ENCODE measurements at places on chromosomes 16 and 17.

- DNase-seq = peak; percentile 72
These were observed 17.7 kb downstream of the PSMD11 start for GRCh38 chr17:32461853-32462617.

DNA sequence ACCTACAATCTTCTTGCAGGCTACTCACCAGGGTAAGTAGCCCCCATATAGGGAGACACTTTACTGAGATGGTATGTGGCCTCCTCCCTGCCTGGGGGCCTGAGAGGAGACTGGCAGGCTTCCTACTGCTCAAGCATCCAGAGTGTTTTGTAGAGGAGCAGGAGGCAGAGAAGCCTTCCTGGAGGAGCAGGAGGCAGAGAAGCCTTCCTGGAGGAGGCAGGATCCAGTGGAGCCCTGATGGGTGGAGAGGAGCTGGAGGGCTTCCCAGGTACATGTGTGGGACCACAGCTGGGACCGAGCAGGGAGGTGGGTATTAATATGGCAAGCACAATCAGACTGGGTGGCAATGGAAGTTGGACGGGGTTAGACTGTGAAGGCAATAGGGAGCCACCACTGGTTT, 2.1 kb upstream of the ADGRG5 start:
- no peak for DNase-seq

DNA sequence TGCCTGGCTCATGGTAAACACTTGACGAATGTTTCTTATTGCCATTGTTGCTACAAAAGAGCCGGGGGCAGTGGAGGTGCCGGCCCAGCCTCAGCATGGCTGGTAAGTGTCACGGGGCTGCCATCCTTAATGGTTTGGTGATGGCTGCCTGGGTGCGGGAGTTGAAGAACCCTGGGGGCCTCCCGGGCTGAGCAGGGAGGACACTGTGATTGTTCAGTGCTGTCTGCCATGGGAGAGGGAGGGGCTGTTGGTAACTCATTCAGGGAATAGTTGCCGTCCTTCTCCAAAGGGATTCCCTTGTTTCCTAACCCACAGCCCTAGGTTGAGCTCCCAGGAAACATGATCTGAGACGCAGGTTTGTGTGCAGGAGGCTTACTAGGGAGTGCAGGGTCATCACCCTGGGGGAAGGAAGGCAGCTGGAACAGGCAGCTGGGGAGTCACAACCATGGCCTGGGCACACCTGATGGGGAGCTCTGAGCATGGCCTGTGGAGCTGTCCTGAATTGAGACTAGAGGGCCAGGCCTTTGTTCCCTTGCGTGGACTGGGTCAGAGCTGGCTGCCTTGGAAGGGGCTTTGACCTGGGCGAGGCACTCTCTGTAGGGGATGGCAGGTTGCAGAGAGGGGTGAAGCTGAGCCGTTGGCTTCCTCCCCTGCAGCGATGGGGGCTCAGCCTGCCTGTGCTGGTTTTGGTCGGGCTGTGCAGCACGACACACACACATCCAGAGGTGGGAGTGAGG, 85.7 kb downstream of the PLCG2 start:
- DNase-seq = no peak

- DNase-seq = no peak
These were observed at the start of gene CCL15 for GRCh38 chr17:36001110-36001771. CCL15 (minus strand) TSS chr17:36001553; CDS start chr17:36001492, 61 bp downstream.

DNA sequence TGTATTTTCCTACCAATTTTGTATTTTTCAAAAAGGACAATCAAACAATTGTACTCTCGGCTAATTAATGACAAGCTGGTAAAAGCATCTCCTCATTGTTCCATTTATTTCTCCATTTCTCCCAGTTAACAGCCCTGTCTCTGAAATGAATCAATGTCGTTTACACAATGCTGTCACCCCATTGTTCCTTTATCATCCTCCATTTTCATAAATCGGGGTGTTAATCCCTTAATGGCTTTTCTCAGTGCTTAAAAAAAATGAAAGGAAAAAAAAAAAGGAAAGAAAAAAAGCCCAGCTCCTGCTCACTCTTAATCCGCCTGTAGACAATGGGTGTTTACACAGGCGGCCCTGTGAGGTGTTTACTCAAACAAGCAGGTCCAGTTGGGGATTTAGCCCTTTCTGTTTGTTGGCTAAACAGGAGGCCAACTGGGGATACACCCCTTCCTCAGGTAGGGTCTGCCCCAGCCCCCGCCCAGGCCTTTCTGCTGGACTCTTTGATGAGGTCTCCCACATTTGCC, 86.8 kb upstream of the SALL1 start:
- DNase-seq = no peak

DNA sequence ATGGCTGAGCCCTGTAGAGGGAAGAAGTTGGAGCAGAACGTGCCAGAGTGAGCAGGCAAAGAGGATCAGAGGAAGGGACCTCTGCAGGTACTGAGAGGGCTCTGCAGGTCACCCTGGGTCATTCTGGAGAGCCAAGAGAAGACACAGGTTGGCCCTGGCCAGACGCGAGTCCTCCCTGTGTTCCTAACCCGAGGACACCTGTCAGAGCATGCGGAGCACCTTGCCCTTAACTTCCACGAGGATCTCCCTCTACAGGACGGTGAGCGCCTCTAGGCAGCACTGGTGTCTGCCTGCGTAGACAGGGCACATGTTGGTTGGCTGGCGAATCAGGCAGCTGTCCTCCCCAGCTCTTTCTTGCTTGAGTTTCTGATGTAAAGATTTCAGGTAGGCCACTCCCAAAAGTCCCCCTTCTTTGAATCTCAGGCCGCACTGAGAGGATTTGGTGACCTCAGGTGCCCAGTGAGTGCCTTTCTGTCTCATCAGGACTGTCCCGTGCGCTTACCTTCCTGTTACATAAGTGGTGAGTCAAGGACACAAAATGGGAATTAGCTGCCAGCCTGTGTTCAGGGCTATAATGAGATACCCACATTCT, 45.3 kb downstream of the MPRIP start:
- no peak for DNase-seq

GRCh38 chr17:82490512-82491195, 28.9 kb upstream of the FOXK2 start:
- DNase-seq = no peak

- no peak for DNase-seq
These were observed 101.2 kb upstream of the DHX40 start for GRCh38 chr17:59464246-59464645.

GRCh38 chr17:67818110-67819002, 6.9 kb upstream of the BPTF start:
- no peak for DNase-seq

DNA sequence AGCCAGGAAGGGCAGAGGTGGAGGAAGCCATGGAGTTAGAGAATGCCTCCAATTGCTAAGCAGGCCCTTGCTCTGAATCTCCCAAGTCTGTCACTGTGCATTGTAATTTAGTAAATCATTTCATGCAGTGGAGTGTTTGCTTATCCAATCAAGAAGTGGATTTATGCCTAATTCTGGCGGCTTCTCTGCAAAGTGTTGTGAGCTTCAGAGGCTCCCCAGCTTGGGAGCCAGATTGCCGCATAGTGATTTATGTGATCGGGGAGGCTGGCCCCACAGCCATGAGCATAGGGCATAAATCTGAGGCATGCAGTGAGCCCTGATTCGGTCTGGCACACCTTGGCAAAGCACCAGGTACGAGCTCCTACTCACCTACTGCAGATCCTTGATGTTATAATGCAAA, 520.8 kb downstream of the HS3ST4 start:
- DNase-seq = no peak

DNA sequence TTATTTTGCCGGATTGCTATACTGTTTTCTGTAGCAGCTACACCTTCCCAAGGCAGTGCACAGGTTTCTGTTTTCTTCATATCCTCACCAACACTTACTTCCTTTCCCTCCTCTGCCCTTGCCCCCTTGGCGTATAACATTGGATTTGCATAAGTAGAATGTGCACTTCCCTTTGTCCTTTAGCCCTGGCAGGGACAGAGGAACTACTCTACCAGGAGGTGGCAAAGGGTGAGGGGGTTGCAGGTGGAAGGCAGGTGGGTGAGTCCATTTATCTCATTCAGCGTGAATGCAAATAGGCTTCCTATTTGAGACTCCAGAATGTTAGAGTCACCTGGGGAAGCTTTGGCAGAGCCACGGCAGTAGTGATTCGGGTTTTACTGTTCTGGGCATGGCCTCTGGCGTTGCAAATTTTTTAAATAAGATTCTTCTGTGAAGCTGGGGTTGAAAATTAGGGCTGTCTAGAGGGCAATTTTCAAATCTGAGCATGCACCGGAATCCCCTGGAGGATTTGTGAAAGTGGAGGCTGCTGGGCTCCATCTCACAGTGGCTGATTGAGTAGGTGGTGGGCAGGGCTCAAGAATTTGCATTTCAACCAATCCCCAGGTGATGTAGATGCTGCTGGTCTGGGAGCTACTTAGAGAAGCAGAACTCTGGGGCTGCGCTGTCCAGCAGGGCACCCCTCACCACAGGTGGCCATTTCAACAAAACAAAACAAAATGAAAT, 84.7 kb downstream of the PLCG2 start:
- DNase-seq = no peak

DNA sequence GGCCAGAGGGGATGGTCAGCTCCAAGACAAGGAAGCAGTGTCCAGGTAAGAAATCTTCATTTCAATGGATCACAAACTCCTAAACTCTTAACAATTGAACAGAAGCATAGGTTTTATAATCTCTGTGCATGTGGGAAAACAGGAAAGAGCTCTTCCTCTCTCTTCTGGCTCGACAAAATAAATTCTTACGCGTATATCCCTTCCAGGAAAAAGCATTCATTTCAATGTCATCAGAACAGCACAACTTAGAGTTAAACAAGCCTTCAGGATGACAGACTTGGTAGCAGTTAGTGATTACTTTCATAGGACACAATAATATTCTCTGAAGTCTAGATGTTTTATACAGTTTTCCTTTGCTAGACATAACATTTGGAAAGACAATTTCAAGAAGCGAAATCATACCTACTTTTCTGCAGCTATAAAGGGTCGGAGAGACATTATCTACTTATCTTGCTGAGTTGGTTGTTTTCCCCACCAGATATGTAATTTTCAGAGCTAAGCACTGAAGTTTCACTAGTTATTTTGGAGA, 19.3 kb upstream of the SLC35G3 start:
- no peak for DNase-seq

DNA sequence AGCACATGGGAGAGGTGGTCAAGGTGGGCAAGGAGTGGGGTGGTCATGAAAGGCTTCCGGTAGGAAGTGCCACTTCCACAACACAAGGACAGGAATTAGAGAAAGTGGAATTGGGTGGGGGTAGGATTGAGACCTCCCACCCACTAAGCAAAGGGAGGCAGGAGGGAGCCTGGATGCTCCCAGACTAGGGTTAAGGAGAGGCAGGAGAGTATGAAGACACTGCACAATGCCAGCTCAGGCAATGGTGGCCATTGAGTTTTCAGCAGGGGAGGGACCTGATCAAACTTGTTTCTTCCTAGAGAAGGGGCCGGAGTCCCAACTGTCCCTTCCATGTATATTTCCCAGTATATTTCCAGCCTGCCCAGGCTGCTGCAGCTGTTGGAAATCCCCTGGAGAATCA, 3.1 kb upstream of the RAB11FIP4 start:
- no peak for DNase-seq

- no peak for DNase-seq
These were observed 114.8 kb upstream of the XYLT1 start for GRCh38 chr16:17585449-17586074.

DNA sequence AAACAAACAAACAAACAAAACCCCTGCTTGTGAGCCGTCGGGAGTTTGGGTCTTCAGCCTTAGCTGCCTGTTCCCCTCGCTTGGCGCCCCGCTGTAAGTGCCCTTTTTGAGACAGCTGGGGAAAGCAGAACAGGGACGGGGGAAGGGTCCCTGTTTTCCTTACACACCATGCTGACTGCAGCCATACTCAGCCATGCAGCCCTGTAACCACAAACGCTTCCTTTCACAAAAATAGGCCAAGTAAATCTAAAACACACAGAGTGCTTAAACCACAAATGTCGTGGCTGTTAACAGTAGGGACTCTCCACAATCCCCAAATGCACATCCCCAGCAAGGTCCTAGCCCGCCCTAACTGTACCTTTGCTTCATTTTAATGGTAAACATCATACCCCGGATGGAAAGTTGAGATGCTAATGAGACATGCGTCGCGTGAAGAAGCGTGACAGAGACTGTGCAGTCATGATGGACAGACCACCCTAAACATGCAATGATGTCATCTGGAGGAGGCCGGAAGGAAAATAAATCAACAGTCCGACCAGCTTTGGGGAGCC, 129.9 kb downstream of the MGAT5B start:
- DNase-seq = no peak

DNA sequence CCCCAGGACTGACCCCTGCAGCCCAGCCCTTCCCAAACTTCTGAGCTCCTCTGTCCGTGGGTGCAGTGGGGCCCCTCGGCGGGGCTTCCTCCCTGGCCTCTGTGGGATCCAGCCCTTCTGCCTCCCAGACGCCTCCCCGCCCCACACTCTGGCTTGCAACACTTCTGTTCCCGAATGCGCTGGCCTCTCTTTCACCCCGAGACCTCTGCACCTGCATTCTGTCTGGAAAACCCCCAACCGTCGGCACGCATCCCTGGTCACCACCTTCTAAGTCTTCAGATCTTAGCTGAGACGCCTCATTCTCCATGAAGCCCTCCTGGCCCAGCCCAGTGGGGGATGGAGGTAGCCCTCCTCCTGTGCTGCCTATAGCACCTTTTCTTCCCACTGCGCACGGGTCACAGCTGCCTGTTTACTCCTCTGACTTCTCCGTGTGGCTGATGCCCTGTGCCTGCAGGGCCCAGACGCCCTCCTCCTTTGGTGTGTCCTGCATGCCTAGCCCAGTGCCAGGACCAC, 26.4 kb downstream of the TMEM235 start:
- DNase-seq = no peak

DNA sequence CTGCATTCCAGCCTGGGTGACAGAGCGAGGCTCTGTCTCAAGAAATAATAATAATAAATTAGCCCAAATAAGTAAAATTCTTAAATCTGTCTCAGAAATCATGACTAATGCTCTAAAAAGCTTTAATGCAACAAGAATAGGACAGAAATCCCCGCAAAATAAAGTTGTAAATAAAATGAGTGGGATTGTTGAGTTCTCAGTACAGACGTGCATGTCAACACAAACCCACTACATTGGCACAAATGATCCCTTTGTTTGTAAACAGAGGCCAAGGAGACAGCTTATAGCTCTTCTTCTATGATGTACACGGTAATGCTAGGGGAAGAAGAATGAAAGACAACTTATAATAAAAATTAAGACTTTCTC, 6.0 kb downstream of the STAT5B start:
- DNase-seq = no peak

DNA sequence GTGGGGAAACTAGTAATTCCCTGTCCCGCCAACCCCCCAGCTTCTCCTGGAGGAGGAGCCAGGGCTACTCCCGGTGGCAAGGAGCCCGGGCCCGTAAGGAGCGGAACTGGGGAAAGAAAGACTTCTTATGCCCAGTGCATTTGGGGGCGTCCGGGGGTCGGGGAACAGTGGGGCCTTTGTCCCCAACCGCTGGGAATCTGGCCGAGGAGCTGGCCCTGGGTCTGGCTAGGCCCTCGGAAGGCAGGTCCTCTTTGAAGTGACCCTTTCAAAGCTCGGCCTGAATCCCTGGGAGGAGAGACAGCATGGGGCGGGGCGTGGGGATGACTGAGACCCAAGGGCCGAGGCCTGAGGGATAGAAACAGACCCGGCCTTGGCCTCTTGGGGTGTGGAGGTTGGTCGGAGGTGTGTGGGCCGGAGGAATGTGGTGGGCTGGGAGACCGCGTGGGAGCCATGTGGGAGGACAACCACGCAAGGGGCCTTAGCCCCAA, 6.0 kb downstream of the ARHGAP23 start:
- DNase-seq = no peak
